ENCODE measurements at places on chromosomes 5 and 9.

- no peak for DNase-seq
Measured at GRCh38 chr9:99154356-99154755, 49.4 kb downstream of the TGFBR1 start.

DNA sequence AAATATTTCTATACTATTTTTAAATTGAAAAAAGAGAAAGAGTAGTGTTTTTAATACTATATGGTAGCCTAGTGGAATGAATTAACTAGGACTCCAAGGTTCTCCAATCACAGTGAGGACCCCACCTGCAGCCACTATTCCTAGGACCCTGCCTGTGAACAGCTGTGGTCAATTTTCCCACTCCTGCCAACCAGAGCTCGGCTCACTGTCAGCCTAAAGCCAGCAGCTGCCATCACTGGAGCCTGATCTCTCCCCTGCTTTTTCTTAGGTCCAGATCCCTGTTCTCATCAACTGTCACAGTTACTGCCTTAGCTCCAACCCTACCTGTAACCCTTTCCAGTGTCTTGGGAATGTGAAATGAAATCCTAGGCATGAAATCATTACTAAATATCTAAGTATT is 25.3 kb downstream of the ARSB start:
- no peak for DNase-seq

GRCh38 chr9:131347376-131348020 is 46.4 kb upstream of the PRRC2B start:
- no peak for DNase-seq

DNA sequence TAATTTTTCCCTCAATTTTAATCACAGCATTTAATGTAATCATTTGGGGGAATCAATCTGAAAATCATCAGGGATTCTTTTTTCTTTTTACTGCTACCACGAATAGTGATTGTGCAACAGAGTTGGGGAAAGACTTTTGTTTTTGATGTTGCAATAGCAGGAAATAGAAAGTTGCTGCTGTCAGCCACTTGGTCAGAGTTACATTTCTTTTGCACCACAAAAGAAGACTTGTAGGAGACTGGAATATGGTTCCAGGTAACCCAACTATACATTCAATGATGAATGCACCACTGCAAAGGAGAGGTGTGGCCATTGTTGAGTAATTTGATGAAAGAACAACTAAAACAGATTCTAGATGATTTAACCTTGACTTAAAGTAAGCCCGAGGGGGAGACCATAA is 46.3 kb upstream of the PALM2AKAP2 start:
- DNase-seq: no peak

- no peak for DNase-seq
Measured at GRCh38 chr5:88787856-88788255, 95.1 kb downstream of the MEF2C start.

- DNase-seq: no peak
Measured at GRCh38 chr5:127519527-127519926, 2.1 kb downstream of the PRRC1 start.

DNA sequence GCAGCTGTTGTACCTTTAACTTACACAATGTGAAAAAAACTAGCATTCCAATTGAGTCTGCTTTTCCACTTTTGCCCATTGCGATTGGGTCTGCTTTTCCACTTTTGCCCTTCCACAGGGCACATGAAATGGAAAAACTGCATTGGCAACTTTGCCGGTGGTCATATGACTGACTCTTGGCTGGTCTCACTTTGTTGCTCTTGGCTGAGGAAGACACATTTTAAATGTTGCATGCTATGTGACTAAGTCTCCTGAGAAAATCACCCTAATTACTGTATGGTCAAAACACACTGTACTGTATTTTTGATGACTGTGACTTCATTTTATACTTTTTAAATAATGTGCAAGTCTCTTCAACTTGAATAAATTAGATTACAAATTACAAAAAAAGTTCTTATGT is 1.6 kb upstream of the OXCT1 start:
- DNase-seq: no peak
